ENCODE measurements at places on chromosomes 7 and 10.

DNA sequence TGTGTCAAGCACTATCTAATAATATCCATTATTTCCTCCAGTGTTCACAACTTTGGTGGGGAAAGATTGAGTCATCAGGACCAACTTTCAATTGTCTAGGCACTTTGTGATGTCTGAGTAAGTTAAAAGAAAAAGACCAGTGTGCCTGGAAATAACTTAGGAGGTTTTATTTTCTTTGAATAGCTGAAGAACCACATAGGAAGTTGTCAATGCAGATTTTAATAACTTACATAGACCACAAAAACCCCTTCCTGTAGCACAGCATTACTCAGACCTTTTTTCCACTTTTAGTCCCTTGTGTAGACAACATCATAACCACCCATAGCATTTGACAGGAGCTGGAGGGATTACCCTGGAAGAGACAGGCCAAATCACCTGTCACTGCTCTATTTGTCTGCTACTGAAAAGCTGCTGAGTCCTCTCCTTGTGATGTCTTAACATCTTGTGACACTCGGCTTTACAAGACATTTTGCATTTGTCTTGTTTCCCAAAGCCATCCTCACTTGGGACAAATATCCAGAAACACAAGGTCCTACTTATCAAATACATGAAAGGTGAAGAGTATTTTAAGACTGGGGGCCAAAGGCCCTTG, 241.5 kb upstream of the PTER start:
- DNase-seq = no peak

- DNase-seq = no peak
These were observed 20.8 kb upstream of the MKI67 start for GRCh38 chr10:128147064-128147463.

DNA sequence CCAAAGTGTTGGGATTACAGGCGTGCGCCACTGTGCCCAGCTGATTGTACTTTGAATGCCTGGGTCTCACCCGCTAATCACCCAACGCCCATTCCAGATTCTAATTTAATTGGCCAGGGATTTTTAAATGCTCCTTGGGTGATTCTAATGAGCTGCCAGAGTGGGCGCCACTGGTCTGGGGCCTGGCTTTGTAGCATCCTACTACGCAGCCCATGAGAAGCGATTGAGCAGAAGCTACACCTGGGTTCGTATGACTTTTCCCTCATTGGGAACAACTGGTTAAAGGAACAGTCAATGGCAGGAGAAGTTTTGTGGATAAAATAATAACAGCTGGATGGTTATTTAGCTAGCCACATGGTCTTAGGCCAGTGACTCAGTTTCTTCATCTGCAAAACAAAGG, 108.0 kb downstream of the SPAG6 start:
- DNase-seq = no peak

DNA sequence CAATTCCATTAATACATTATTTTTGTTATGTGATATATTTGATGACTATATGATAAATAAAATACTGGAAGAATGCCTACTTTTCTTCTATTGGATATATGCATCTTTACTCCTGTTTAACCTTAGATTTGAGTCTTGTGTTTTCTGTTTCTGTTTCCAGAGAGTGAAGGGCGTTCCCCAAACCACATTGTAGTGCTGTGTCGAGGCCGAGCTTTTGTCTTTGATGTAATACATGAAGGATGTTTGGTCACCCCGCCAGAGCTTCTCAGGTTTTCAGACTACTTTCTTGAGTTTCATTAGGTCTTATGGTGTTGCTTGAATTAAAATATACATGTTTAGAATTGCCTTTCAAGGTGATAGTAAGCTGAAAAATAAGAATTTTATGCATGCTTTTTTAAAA, 23.8 kb downstream of the CROT start:
- no peak for DNase-seq

- DNase-seq = no peak
These were observed 44.2 kb upstream of the GGCT start for GRCh38 chr7:30548845-30549244.
